ENCODE measurements at places on chromosomes 4 and X.

- DNase-seq = no peak
Measured at GRCh38 chrX:9318766-9319165, 146.1 kb upstream of the TBL1X start.

DNA sequence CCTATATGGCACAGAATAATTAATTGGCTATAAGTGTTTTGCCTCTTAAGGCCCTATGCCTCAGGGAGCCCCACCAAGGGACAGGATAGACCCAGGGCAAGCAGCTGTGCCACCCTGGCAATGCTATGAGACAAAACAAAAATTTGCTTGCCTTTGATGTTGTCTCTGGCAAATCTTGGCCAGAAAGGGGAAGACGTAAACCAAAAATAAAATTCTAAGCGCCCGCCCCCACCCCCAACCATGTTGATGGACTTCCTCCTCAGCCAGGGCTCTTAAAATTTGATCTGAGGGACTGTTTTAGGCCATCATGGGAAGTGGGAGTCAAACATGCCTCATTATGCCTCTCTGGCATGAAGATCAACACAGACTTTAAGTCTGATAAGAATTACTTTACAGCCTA lies 130.5 kb upstream of the APOOL start:
- DNase-seq = no peak

DNA sequence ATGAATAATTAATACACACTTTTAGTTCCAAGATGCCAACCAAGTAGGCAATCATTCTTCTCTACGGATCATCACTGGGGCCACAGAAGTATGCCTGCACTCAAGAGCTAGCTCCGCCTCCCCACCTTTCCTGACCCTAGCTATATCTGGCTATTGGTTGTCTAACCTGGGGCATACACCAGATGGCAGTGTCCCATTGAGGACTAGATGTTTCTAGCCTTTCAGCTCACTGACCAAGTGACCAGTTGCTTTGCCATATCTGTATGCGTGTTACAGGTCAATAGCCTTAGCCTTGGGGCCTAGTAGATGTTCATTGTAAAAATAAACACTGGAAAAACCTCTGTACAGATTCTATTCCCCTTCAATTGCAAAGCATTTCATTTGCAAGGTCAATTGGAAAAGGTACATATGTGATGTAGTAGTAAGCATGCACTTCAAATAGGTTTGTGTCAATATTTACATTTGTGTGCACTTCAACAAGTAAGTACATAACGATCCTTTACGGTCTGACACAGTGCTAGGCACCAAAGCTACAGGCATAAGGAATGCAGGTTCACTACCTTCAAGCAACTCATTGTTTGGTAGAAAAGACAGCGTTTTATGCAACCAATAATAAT lies 521.7 kb downstream of the PPARGC1A start:
- no peak for DNase-seq

- no peak for DNase-seq
Measured at GRCh38 chr4:169246279-169246678, 24.5 kb downstream of the SH3RF1 start.

- no peak for DNase-seq
Measured at GRCh38 chrX:69268611-69269010, 103.4 kb upstream of the PJA1 start.

DNA sequence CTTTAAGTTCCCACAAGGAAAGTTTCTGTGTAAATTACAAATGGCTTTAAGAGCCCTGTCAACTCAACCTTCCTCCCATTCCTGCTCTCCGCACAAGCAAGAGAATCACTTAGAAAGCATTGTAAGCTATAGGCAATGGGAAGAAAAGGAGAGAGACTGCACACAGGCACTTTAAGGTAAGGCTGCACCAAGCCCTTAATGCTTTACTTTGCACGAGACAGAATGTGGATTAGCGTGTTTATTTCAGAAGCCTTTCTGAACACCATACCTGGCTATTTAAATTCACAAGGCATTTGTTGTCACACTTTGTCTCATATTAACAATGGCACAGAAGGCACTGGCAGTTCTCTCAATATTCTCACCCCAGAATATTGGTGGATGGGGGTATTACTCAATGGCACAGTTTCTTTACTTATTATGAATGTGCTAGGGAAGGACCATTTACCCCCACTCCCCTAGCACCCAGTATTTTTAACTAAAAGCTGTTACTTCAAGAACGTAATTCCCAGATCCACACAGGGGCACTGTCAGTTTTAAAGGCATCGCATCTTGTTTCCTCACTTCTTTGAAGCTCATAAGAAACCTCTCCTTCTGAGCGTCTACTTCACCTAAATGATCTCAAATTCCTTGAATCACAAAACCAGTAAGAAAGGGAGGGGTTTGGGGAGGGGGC lies 150.0 kb downstream of the MAML3 start:
- no peak for DNase-seq

DNA sequence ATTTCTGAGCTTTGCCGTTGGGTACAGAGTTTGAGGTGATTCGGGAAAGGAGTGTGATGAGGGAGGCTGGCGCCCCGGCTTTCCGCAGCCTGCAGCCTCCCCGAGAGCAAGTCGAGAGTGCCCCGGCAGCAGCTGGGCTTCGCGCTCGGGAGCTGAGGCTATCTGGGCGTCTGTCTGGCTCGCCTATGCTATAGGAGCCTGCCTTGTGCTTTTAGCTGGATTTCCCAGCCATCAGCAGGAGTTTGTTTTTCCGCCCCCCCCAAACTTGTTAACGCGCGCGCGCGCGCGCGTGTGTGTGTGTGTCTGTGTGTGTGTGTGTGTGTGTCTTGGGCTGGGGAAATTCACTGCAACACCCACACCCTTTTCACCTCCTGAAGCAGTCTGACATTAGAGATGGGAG lies 765 bp upstream of the DGKK start:
- DNase-seq = no peak

GRCh38 chr4:39682138-39682537 lies 15.8 kb upstream of the UBE2K start:
- no peak for DNase-seq
